ENCODE measurements at places on chromosomes 3 and 15.

DNA sequence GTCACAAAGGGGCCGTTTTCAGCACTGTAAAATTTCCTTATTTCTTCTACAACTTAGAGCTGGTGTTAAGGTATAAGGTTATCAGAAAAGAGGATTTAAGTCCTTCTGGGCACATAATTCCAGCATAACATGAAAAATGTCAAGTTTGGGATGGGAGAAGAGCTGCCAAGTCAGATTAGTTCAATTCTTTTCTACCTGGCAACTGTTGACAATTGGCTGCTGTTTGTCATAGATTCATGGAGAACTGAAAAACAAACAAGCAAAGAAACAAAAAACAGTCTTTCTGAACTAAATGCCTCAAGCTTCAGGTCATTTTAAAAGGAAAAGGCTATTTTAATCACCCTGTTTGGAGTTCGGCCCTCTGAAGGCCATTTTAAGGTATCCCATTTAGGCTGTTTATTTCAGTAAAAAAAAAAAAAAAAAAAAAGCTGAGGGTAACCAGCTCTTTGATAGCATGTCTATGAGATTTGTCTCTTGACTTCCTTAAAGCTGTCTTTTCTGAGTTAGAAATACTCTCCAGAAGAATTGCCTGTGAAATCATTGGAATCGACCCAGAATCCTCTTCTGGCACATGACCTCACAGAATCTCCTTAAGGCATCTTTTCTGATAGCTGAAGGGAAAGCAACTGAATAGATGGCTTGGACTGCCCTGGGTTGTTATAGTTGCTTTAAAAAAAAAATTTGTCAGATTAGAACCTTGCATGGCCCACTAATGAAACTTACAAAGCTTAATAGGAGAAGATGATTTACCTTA, 173.3 kb downstream of the SEMA6D start:
- DNase-seq: no peak

DNA sequence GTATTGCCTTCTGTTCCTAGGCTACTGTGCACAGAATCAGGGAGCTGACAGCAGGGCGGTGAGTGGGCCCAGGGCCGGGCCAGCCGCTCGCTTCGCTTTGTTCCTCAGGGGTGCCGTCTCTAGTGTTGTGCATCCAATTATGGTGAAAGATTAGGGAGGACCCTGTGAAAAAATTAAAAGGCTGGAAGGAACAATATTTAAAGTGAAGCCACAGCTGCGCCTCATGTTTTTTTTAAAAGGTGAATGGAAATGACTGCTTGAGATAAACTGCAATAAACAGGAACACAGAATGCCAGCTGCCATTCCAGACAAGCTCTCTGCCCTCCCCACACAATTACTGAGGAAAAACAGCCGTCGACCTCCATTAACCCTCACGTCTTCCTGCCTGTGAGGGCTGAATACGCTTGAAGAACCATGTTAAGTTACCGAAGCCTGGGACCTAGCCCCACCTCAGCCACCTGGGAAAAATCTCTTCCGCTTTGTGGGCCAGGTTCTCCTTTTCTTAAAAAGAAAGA, 132.0 kb upstream of the IL12A start:
- DNase-seq: no peak

DNA sequence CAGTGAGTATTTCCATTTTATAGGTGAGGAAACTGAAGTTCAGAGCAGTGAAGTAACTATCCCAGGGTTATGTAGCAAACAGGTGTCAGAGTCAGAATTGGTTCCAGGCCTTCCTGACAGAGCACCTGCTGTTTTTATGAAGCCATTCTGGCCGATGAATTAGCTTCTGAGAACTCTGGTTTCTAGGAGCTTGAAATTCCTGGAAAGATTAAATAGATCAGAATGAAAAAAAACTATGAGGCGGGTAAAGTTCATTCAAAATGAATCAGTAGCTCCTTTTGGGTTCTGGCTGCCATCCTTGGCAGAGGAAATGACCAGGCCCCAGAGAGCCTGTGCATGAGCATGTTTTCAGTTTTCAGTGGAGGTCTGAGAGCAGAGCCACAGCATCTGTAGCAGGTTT, 59.3 kb upstream of the CFAP161 start:
- no peak for DNase-seq

GRCh38 chr3:184907681-184908649, 96.0 kb downstream of the VPS8 start:
- DNase-seq: no peak

DNA sequence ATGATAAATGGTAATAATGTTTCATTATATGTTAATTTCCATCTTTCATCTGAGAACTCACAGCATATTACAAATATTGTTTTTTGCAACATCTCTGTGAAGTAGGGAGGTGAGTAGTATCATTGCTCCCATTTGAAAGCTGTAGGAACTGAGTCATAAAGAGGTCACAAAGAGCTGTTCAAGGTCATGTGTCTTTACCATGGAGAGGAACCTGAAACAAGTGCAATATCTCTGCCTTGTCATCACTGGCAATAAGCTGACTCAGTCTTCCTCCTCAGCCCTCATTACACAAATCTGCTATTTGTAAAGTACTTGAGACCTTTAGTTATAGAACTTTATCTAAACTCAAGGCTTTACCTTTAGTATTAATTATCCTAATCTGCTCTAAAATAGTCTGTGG, 4.4 kb upstream of the ATP13A4 start:
- no peak for DNase-seq

- DNase-seq: no peak
Measured at GRCh38 chr3:12372741-12373280, 83.9 kb downstream of the PPARG start.

GRCh38 chr3:194306771-194307640, 44.1 kb downstream of the CPN2 start:
- DNase-seq: no peak

DNA sequence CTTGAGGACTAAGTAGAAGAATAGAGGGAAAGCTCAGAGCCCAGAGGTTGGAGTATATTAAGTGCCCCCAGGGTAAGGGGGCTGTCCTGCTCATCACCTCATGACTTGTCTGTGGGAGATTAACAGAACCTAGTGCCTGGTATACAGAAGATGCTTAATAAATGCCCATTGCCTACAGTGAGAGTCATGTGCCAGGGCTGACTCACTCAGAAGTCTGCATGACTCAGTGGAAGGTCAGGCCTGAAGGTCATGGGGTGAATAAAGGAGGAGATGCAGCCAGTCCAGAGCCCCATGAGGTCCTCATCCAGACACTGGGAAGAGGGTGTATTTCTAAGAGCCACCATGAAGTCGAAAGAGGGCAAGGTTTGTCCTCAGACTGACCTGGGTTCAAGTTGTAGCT, 62.5 kb upstream of the TLE3 start:
- DNase-seq: no peak

GRCh38 chr3:173502983-173503568, 105.5 kb downstream of the NLGN1 start:
- DNase-seq: no peak

- no peak for DNase-seq
Measured at GRCh38 chr3:29503958-29504357, 223.1 kb downstream of the RBMS3 start.

GRCh38 chr3:178456621-178457285, 79.5 kb upstream of the KCNMB2 start:
- DNase-seq: no peak

DNA sequence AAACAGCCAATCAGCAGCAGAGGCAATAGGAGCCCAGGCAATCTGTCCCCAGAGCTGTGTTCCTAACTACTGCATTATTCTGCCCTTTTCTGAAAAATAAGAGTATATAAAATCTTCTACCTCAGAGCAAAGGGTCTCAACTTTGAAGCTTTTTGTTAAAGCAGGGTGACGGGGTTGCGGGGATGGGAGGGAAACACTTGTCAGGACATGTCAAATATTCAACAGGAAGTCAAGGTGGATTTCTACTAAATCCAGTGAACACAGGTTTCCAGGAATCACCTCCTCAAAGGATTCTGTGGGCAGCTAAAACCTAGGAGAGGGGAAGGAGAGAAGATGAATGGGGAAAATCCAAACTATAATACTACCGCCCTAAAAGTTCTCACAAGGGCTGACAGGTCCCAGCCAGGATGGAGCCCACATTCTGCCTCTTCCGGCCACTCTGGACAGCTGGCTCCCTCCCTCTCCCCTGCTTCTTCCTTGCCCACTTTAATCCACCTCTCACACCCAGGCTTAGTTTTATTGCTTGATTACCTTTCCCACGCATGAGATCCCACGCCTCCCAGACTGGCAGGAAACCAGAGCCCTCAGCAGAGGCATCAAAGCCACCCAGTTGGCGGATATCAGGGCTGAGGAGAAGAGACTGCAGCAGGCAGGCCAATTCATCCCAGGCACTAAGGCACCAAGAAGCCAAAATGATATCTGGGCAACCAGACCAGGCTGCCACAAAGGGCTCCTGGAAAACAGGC, 77.2 kb downstream of the OSBPL10 start:
- no peak for DNase-seq

DNA sequence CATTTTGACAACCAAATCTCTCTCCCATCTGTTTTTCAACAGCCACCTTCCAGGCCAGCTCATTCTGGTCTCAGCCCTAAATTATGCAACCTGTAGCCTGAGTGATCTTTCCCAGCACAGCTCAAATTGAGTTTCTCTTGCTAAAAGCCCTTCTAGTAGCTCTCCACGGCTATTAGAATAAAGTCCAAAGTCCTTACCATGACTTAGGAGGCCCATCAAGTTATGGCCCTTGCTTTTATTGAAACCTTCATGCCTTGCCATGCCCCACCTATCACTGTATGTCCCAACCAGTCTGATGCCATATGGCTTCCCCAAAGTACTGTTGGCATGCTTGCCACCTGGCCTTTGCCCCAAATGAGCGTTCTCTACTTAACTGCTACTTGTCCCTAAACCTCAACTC, 303.5 kb upstream of the GADL1 start:
- DNase-seq: no peak

- DNase-seq: no peak
Measured at GRCh38 chr3:32843510-32844321, 25.9 kb downstream of the TRIM71 start.

- DNase-seq: no peak
Measured at GRCh38 chr15:42712584-42712983, 24.3 kb downstream of the CDAN1 start.

- no peak for DNase-seq
Measured at GRCh38 chr3:189630767-189631372, 319 bp upstream of the TP63 start.

DNA sequence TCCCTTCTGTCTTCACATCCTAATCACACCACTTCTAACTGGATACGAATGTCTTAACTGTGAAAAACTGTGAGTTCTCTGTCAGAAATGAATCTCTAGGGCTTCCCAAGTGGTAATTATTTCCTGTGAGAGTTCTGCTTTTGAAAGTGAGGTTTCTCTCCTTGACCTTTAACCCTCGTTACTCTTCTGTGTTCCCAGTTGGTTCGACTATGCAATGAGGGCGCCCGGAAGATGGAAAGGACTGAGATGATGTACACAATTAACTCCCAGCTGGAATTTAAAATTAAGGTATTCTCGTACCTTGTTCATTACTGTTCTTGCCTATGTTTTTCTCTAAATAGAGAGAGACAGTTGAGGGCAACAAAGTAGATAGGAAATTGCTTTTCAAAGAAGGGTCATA, 96.5 kb downstream of the ARHGEF26 start:
- DNase-seq: no peak

DNA sequence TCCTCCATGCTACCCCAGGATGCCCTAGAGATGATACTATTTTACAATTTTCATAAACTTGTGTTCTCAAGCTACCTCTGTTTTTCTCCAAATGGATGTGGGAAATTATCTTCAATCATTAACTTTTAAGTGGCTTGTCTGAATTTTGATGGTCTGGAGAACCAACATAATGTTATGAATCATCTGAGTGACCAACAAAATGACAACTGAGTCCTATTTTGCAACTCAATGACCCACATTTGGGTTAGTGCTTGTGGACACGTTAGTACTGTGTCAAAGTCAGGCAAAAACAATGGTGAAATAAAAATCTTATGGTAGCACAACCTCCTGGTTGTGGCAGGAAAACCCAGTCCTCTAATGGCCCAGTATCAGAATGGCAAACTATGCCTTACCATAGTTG, 352.4 kb upstream of the ZNF385D start:
- no peak for DNase-seq

- no peak for DNase-seq
Measured at GRCh38 chr3:9955611-9956352, 3.6 kb upstream of the PRRT3 start.

- no peak for DNase-seq
Measured at GRCh38 chr3:156862338-156862737, 36.2 kb downstream of the LEKR1 start.

- no peak for DNase-seq
Measured at GRCh38 chr3:144770915-144771351, 799.3 kb downstream of the DIPK2A start.

DNA sequence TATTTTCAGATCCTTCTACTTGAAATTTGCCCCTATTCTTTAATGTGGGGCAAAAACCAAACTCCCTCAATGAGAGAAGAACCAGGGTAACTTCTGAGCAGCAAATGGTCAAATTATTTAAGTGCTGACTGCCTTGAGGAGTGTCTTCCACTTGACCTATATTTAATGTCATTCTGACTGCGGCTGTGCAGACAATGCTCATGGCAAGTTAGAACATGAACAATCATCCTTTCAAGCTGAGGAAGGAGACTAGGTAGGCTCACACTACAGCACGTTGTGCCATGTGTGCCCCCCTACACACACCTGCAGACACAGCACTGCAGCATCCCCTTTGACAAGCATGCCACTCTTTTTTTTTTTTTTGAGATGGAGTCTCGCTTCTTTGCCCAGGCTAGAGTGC, 98.2 kb downstream of the OSBPL10 start:
- DNase-seq: no peak

DNA sequence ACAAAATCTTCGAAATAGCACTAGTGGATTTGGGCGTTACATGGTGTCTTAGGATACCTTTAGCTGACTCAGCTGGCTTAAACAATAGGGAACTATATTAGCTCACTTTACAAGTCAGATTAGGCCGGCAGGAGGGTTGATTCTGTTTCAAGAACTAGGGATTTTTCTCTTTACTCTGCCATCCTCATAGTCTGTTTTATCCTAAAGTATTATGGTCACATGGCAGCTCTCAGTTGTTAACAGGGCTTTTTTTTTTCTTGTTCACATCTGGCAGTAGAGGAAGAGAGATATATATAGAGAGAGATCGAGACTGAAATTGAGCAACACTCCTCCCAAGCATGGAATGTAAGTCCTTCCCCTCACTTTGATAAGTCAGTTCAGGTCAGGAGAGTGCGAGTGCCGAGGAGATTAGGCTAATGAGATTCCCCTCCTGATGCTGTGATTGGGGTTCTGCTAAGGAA, 32.9 kb downstream of the CHP1 start:
- no peak for DNase-seq

- no peak for DNase-seq
Measured at GRCh38 chr15:101455291-101456025, 34.0 kb downstream of the PCSK6 start.

DNA sequence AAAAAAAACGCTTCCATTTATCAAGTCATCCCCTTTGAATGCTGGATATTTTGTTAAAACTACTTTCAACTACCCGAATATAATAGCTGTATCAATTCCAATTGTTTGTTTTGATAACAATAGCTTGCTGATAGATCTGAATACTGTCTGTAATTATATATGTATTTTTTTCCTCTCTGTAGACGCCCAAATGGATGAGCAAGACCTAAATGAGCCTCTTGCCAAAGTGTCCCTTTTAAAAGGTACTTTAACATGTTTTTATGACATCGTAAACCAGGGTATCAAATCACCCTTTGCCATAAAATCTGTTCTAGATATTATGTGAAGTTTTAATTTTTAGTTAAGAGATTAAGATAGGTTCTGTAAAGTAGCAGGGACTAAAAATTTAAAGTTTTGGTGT, 111.5 kb upstream of the FLNB start:
- DNase-seq: no peak

- no peak for DNase-seq
Measured at GRCh38 chr3:193824365-193824764, 231.4 kb downstream of the OPA1 start.
